ENCODE measurements at places on chromosomes 16 and 17. TPM values are rescaled to one million over a fixed set of nuclear protein-coding genes. Genes with fewer than 3 reads are reported as not detected.

DNA sequence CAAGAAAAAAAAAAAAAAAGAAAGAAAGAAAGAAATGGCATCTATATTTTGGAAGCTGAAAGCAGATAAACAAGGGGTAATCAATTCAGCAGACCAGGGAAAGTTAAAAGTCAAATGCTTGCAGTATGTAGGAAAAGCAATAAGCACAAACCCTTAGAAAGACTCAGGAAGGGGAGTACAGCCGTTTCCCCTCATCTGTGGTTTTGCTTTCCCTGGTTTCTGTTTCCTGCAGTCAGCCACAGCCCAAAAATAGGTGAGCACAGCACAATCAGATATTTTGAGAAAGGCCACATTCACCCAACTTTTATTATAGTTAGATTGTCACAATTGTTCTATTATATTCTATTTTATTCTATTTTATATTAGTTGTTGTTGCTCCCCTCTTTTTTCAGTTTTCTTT is 14.4 kb upstream of the ALOX12 start:
- H3K36me3 ChIP-seq: no peaks in the 10 kb centered on the region
- no peak overlapping the region for H3K27ac ChIP-seq
- no peak for DNase-seq
- H3K4me1 ChIP-seq: peaks cover 14% of the 10 kb centered on the region
- no peak overlapping the region for H3K4me3 ChIP-seq
- no peaks in the 10 kb centered on the region for H3K27me3 ChIP-seq

DNA sequence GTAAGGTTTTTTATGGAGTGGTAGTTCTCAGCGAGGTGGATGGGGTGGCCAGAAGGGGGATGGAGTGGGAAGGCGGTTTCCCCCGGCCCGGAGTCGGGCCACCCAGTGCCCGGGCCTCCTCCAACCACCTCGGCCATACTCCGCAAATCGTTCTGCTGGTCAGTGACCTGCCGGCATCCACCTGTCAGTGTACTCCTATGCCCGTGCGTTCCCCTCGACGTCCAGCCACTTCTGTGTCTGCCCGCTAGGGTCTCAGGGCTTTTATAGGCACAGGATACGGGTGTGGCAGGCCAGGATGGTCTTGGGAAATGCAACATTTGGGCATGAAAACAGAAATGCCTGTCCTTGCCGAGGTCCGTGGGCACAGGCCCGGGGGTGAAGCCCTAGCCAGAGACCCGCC is 19.3 kb upstream of the ASGR2 start:
- DNase-seq: no peak
- peaks cover 20% of the 10 kb centered on the region for H3K4me1 ChIP-seq
- no peak overlapping the region for H3K27ac ChIP-seq

DNA sequence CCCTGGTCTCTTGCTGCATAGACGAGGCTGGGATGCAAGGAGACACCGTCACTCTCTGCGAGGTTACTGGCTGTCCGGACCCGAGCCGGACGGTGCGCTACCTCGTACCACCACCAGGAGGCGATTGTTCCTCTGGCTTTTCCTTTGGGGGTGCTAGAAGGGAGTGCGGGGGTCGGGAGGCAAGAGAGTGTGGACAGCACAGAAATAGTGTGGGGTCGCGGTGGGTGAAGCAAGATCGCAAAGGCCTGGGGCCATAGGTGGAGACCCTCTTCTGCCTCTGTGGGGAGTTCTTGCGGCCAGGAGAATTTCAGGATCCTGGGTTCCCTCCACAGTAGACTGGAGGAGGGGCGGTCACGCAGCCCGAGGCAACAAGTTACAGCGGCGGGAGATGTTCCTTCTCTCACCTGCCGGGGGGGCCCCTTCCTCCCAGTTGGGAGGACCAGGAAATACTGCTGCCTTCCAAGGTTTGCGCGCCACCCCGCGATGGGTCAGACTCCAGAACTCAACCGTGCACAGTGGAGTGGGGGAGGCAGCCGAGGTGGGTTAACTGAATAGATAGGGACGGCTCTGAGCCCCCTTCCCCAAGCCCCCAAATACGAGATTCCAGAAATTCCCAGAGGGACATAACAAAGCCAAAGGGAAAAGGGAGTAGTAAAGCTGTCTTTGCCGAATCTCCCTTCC is 6.9 kb downstream of the PHOSPHO1 start:
- peak overlapping the region; percentile 44 for H3K4me3 ChIP-seq
- H3K36me3 ChIP-seq: peaks cover 39% of the 10 kb centered on the region
- H3K4me1 ChIP-seq: peaks cover 48% of the 10 kb centered on the region
- no peak overlapping the region for H3K27ac ChIP-seq

DNA sequence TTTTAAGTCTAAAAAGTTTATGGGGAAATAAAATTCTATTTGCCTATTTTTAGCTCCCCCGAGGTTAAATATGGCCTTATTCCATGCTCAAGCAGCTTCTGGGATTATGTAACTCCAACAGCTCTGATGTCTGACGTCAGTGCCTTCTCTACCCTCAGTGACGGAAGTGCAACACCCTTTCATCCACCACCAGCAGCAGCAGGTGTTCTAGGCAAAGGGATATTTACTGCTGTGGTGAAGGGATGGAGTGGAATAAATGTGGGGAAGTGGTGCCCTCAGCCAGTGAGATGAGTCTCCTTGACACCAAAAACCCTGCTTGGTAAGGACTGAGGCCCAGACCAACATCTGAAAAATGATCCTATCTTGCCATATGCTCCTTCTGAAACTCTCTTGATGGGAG is 247.4 kb downstream of the SHISA9 start:
- H3K36me3 ChIP-seq: no peaks in the 10 kb centered on the region
- no peak overlapping the region for H3K4me3 ChIP-seq
- no peaks in the 10 kb centered on the region for H3K27me3 ChIP-seq
- no peak for DNase-seq

GRCh38 chr17:65099941-65100315 is 37.2 kb upstream of the RGS9 start:
- peaks cover 39% of the 10 kb centered on the region for H3K4me1 ChIP-seq
- H3K27ac ChIP-seq: peak overlapping the region; percentile 95
- peak; percentile 80 for DNase-seq
- H3K36me3 ChIP-seq: peaks cover 3% of the 10 kb centered on the region
- H3K4me3 ChIP-seq: peak overlapping the region; percentile 78
- H3K27me3 ChIP-seq: peaks cover 2% of the 10 kb centered on the region

DNA sequence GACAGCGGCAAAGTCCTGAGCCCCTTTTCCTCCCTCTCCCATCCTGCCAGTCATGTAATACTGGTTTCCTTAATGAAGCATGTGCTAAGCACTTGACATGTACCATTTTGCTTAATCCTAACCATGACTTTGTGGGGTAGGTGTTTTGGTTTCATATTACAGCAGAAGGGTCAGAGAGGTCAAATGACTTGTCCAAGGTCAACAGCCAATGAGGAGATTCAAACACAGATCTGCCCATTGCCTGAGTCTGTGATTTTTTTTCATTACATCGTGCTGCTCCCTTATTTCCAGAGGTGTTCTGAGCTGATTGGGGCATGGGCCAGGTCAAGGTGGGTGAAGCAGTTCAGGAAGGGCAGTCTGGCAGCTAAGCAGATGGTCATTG is 17.6 kb upstream of the PHF12 start:
- no peaks in the 10 kb centered on the region for H3K4me1 ChIP-seq
- peaks cover 13% of the 10 kb centered on the region for H3K27me3 ChIP-seq
- no peak overlapping the region for H3K4me3 ChIP-seq
- no peak for DNase-seq
- H3K27ac ChIP-seq: no peak overlapping the region

DNA sequence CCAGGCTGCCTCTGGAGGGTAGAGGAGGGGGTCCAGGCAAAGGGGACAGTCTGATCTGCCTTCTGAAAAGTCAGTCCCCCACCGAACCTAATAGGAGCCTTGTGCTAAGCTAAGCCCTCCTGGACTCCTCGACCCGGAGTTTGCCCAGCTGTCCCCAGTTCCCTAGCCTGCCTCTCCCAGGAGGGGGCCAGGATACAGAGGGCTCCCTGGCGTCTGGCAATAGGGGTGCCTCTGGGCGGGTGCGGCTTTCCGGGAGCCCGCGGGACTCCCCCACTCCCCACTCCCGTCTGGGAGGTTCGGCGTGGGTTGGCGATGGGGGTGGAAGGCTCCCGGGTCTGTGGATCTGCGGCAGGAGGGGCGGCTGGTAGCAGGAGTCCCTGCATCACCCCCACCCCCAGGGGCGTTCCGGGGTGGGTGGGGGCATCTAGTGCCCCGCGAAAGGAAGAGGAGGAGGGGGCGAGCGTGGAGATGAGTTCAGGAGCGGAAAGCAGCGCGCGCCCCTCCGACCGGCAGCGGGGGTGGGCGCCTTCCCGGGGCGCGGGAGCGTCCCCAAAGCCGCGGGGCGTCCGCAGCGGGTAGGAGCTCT is 1.2 kb downstream of the GSG1L start:
- no peaks in the 10 kb centered on the region for H3K4me1 ChIP-seq
- no peak for DNase-seq
- H3K4me3 ChIP-seq: peak overlapping the region; percentile 10
- no peak overlapping the region for H3K27ac ChIP-seq
- H3K27me3 ChIP-seq: peaks cover 55% of the 10 kb centered on the region
- no peaks in the 10 kb centered on the region for H3K36me3 ChIP-seq

The TBX4 gene
- not detected for total RNA-seq

The AGRP gene
- not detected for total RNA-seq

The BCAR1 gene
- not detected for total RNA-seq

The KLHL10 gene
- total RNA-seq: not detected

The KRT40 gene
- total RNA-seq: not detected
